ENCODE measurements at places on chromosomes 11 and 22.

DNA sequence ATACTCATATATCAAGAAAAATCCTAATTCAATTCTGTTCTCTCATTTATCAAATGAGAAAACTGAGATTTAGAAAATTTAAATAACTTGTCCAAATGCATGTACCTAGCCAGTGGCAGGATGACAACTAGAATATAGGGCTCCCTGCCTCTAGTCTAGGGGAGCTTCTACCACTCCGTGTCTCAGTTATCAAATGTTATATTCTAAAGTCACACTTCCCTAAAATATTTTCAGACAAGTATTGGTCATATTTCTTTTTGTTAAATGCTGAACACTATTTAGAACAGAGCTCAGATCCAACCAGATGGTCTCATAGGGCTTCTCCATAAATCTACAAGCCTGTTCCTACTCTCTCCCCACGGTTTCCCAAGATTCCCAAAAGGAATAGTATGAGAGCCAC is 26.3 kb downstream of the KCNJ1 start:
- DNase-seq, result no peak

DNA sequence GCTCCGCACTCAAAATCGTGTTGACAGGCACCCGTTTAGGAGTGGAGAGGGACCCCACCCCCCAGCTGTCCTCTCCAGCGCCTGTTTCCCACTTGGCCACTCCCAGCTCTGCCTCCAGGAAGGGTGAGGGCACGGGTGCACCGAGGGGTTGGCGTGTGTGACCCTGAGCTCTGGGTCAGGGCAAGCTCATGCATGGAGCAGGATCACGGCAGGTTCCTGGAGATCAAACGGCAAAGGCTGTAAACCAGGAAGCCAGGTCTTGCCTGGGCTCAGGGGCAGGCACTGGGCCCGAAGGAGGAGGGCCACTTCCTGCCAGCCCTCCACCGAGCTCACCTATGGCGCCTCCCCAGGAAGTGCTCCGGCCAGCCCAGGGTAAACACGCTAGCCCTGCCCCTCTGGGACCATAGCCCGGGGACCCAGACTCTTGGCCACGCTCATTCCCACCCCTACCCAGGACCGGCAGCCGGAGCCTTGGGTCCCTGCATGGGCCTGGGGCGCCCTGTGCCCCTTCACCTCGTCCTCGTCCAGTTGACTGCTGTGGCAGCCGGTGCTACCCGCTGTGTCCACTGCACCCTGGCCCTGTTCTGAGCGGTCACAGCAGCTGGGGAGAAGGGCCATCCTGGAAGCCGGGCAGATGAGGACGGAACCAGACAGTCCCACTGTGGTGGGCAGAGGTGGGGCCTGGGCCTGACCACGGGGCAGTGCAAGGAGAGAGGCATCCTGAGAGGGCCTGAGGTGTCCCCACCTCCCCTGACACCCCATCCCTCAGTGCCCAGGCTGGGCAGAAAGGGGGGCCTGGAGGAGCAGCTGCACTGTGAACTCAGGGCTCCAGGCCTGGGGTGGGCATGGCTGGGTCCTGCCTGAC is 1.0 kb upstream of the EPS8L2 start:
- DNase-seq, result no peak

GRCh38 chr11:70888061-70888460 is 364.3 kb downstream of the SHANK2 start:
- DNase-seq, result no peak

DNA sequence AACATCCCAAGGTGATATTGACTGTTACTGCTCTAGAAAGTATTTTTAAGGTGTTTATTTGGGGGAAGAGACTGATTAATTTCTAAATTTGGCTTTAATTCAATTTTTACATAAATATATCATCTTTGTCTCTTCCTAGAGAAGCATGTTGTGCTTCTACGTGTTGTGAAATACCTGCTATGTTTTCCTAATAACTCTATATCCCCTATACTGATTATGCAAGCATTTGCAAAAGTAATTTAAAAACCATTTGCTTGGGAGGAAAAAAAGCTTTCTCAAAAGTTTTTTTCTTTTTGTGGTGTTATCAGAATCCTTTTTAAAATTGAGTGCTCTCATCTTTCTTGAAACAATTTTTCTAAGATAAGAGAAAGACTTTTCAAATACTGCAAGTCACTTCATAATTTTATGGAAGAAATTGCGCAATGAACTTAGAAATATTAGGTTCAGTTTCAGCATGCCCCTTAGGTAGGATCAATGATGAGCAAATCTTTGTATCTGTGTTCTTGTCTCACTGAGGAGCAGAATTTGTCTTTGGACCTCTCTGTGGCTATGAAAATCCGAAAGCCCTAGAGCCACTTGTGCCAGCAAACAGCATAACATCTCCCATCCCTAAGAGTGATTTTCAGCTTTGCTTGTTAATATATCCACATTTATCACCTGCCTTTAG is 7.4 kb upstream of the BLID start:
- DNase-seq, result no peak

GRCh38 chr22:26679003-26679629 is 21.7 kb downstream of the MIAT start:
- no peak for DNase-seq

Measured in AG09309 (cell line).